ENCODE measurements at places on chromosomes 7 and 10. TPM values are rescaled to one million over a fixed set of nuclear protein-coding genes. Genes with fewer than 3 reads are reported as not detected.

IL2RA gene
- 29.9 TPM for polyA plus RNA-seq

CTTNBP2 gene
- polyA plus RNA-seq: not detected

VIPR2 gene
- polyA plus RNA-seq: 0.15 TPM

ZPBP gene
- polyA plus RNA-seq: not detected

UCMA gene
- not detected for polyA plus RNA-seq

SEMA3D gene
- polyA plus RNA-seq: not detected

NUTM2A gene
- not detected for polyA plus RNA-seq

ZNF804B gene
- polyA plus RNA-seq: not detected

POMZP3 gene
- 9.6 TPM for polyA plus RNA-seq

MLXIPL gene
- not detected for polyA plus RNA-seq

ACTL6B gene
- polyA plus RNA-seq: not detected

PRSS2 gene
- not detected for polyA plus RNA-seq

Data from CD4-positive, alpha-beta memory T cell (primary cell).